ENCODE measurements at places on chromosomes 1 and 21.

- DNase-seq, result no peak
Measured at GRCh38 chr1:214248311-214249085, 32.5 kb upstream of the SMYD2 start.

DNA sequence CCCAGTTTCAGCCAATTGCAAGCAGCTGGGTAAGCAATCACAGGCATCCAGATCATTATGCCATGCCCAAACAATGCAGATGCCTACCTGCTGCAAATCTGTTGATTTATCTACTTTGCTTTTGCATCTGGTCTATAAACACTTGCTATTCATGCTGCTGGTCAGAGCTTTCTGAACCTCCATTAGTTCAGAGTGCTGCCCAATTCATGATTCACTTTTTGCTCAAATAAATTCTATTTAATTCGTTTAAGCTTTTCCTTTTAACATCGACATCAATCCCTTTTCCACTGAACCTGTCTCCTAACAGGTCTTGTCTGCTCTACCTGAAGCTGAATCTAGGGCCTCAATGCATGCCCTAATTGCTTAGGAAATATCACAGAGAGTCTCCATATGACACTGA lies 99.4 kb upstream of the C1orf87 start:
- DNase-seq, result no peak

- DNase-seq, result no peak
Measured at GRCh38 chr1:63674865-63675419, 81.7 kb downstream of the PGM1 start.

DNA sequence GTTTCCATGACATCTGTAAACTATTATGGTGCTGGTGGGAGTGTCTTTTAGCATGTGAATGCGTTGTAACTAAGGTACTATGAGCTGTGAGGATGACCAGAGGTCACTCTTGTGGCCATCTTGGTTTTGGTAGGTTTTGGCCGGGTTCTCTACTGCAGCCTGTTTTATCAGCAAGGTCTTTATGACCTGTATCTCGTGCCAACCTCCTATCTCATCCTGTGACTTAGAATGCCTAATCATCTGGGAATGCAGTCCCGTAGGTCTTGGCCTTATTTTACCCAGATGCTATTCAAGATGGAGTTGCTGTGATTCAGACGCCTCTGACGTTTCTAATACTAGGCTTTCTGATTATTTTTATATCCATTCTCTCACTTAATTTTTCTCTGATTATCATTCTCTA lies 9.4 kb downstream of the NCAM2 start:
- no peak for DNase-seq

GRCh38 chr1:95145493-95145892 lies 28.3 kb downstream of the TLCD4 start:
- DNase-seq, result peak; percentile 6

GRCh38 chr1:152940614-152941013 lies 6.4 kb upstream of the SPRR5 start:
- DNase-seq, result no peak

- DNase-seq, result no peak
Measured at GRCh38 chr1:47424336-47424982, 8.4 kb downstream of the FOXE3 start.

DNA sequence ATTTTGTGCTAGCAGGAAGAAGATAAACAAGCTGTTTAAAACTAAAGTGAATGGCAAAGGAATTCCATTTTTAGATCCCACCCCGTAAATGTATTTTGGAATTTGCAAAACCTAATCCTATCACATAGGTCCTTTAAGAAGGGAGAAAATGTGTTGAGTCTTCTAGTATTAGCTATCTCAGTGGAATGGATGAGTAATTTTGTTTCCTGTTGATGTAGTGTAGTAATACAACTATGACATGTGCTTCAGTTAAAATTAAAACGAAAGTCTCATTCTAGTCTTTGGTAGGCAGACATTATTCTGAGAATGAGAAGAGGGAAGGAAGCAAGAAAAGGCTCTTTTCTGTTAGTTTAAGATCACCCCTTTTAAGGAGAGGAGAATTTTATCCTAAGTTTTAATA lies 265.9 kb upstream of the C1orf105 start:
- peak; percentile 22 for DNase-seq

- DNase-seq, result peak; percentile 3
Measured at GRCh38 chr1:165073185-165074007, 283.1 kb downstream of the LMX1A start.

- no peak for DNase-seq
Measured at GRCh38 chr1:21939650-21940374, 2.7 kb upstream of the HSPG2 start.
